Activated naive CD4-positive, alpha-beta T cell treated with Interleukin-2 at 50 U/mL for 16 hours (primary cell): ENCODE measurements at places on chromosomes 4 and X.

DNA sequence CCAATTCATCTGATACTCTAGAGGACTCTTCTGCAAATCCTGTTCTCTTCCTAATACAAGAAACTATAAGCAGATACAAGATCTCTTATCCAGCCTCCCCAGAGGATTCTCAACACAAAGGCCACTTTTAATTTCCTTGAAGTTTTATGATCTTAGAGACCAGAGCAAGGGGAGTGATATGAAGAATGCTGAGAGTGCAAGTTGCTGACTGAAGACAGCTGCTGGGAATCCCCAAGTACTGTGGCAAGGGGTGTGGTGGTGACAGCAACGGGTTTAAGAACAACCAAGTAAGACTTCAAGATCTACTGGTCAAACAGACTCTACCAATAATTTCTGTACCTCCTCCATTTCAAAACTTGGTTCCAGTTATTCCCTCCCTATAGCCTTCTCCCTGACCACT, 7.0 kb downstream of the AMMECR1 start:
- peak; percentile 43 for DNase-seq

- DNase-seq, result no peak
Observed at GRCh38 chr4:163568843-163569242, 74.4 kb downstream of the TMA16 start.

DNA sequence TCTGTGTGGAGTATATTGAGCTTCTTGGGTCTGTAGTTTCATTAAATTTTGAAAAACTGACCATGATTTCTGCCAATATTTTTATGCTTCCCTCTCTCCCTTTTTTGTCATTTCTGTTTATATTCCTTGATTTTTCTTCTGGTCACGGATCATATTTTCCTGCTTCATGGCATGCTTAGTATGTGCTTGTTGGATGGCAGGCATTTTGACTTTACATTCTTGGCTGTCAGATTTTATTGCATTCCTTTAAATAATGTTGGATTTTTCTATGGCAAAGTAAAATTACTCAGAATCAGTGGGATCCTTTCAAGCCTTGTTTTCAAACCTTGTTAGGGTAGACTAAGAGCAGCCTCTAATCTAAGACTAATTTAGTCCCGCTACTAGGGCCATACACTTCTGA, 531.8 kb downstream of the IL15 start:
- no peak for DNase-seq

GRCh38 chrX:49282647-49283011, 13.0 kb downstream of the PPP1R3F start:
- DNase-seq, result no peak
